ENCODE measurements at places on chromosomes 13 and 19. TPM values are rescaled to one million over a fixed set of nuclear protein-coding genes. Genes with fewer than 3 reads are reported as not detected.

The ZNF865 gene
- 0.44 TPM for total RNA-seq

The GTF3A gene
- 119 TPM for total RNA-seq

DNA sequence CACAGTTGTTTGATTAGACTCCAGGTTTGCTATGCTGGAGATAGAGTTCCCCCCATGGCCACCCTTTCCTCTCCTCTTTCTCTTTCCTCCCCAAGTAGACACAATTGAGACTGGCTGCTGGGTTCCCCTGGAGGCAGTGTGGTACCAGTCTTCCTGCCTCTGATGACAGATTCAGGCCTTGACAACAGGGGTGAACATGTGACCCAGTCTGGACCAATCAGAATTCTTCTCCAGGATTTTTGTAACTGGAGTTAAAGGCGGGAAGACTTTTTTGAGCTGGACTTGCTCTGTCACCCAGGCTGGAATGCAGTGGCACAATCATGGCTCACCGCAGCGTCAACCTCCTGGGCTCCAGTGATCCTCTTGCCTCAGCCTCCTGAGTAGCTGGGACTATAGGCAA lies 48.7 kb downstream of the CCNE1 start:
- no peak for DNase-seq

The POU2F2 gene
- total RNA-seq, result 0.22 TPM

The KCNN1 gene
- total RNA-seq, result 0.22 TPM

GRCh38 chr19:11538232-11539036 lies at the start of gene CNN1:
Gene CNN1 (plus strand): TSS chr19:11538851. CDS start chr19:11538928, 77 bp downstream.
- no peak for DNase-seq

- no peak for DNase-seq
Observed at GRCh38 chr19:33720691-33721682, 75.7 kb upstream of the KCTD15 start.

The NKPD1 gene
- total RNA-seq, result 0.20 TPM

The ZNF610 gene
- 2.8 TPM for total RNA-seq
